Kidney (tissue), 22 donors: ENCODE measurements at places on chromosomes 5 and 9. TPM values are rescaled to one million over a fixed set of nuclear protein-coding genes. Genes with fewer than 3 reads are reported as not detected.

Gene IZUMO3
- total RNA-seq, result not detected

Gene FAM221B
- total RNA-seq, result not detected

Gene AK8
- total RNA-seq, result 6.3 TPM

Gene ABLIM3
- 21.7 TPM for total RNA-seq

Gene ZNG1A
- 32.7 TPM for total RNA-seq

Gene ADAMTSL2
- total RNA-seq, result 32.1 TPM

Gene LCN9
- total RNA-seq, result not detected

Gene RECK
- 10.4 TPM for total RNA-seq

Gene KIF12
- 202 TPM for total RNA-seq

Gene IL5
- total RNA-seq, result not detected

Gene ROR2
- 5.7 TPM for total RNA-seq

Gene RPL12
- total RNA-seq, result 985 TPM

Gene ACTBL2
- total RNA-seq, result 0.13 TPM
